Natural killer cell (primary cell): ENCODE measurements at places on chromosomes 2 and 18. TPM values are rescaled to one million over a fixed set of nuclear protein-coding genes. Genes with fewer than 3 reads are reported as not detected.

- DNase-seq = no peak
These were observed 12.9 kb downstream of the ARID5A start for GRCh38 chr2:96549466-96549785.

DNA sequence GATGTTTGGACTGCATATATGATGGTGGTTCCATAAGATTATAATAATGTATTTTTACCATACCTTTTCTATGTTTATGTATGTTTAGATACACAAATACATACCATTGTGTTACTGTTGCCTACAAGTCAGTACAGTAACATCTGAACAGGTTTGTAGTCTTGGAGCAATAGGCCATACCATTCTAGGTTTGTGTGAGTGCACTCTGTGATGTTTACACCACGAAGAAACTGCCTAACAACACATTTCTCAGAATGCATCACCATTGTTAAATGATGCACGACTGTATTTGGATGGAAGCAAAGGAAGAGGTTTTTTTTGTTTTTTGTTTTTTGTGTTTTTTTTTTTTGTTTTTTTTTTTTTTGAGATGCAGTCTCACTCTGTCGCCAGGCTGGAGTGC is 9.5 kb downstream of the DUSP19 start:
- no peak for DNase-seq

- DNase-seq = no peak
These were observed 89.6 kb downstream of the COMMD1 start for GRCh38 chr2:61995065-61995464.

- no peak for DNase-seq
These were observed 141.1 kb downstream of the HRH4 start for GRCh38 chr18:24601585-24601984.

GRCh38 chr2:20071397-20072383 is 20.3 kb upstream of the LAPTM4A start:
- DNase-seq = no peak

Gene GALNT14
- total RNA-seq = not detected

Gene PJVK
- 2.5 TPM for total RNA-seq

GRCh38 chr2:239393941-239394340 is 6.9 kb downstream of the HDAC4 start:
- DNase-seq = no peak

Gene ICOS
- total RNA-seq = 4.2 TPM

- DNase-seq = no peak
These were observed 179.6 kb downstream of the CTIF start for GRCh38 chr18:48718251-48718959.

DNA sequence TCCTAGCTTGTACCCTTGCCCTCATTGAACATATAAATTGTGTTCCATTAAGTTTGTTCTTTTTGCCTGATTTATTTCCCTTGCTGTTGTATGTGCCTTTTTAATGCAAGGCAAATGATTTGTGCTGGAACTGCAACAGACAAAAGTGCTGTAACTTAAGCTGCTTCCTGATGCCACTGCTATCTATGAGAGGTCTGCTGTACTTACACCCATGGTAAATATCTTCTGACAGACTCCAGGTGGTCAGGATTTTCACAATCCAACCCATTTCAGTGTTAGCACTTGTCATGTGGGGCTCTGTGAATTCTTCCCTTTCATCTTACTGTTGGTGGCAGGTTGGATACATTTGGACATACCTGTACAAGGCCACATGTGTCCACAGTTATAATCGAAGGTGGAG is 63.5 kb downstream of the ARHGAP15 start:
- no peak for DNase-seq

Gene ZSWIM2
- not detected for total RNA-seq
